SHP77 (cell line): ENCODE measurements at places on chromosomes 6 and 20.

GRCh38 chr20:46488451-46488850 is 24.9 kb downstream of the ZNF334 start:
- no peak for DNase-seq

DNA sequence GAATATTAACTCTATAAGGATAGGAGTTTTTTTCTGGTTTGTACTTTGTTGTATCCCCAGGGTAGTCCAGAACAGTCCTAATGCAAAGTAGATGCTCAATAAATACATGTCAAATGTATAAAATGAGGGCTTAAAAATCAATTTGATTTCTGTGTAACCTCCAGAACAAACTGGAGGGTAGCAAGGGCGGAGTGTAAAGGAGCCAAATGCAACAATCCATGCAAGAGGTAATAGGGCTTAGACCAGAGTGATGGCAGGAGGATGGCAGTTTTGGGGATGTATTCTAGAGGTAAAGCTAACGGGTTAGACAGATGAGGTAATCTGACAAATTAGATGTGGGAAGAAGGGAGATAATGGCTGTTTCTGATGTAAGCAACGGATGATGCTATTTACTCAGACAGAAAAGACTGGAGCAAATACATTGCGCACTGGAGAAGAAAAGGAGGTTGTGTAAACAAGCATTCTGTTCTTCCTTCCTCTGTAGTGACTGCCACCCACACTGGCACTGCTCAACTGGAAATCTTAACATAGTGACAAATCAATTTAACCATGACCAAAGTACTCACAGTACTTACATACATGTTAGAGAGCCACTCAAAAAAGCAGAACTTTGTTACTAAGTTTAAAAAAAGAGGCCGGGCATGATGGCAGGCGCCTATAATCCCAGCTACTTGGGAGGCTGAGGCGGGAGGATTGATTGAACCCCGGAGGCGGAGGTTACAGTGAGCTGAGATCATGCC is 2.0 kb downstream of the ZNF318 start:
- no peak for DNase-seq

GRCh38 chr6:121434037-121434770 is 1.2 kb upstream of the GJA1 start:
- DNase-seq, result no peak

GRCh38 chr6:91653895-91654294 is 1067.0 kb upstream of the MAP3K7 start:
- DNase-seq, result no peak

GRCh38 chr20:46230801-46231282 is 77.5 kb downstream of the CDH22 start:
- DNase-seq, result no peak

DNA sequence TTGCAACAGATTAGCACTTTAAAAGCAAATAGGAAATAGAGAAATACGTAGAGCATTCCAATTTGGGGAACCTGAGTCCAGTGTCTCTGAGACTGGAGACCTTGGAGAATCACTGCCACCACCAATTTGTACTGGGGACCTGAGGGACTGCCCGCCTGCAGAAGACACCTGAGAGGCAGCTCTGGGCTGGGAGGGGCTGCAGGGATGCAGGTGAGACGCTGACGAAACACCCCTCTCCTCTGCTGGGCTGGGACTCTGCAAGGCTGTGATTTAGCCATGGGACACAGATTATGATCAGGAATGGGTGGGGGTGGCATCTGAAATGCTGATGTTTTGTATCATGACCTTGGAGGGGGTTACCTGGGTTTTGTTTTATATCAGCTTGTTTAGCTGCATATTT is 7.0 kb upstream of the APMAP start:
- DNase-seq, result no peak

GRCh38 chr6:120304223-120304622 is 954.7 kb upstream of the MAN1A1 start:
- DNase-seq, result no peak

DNA sequence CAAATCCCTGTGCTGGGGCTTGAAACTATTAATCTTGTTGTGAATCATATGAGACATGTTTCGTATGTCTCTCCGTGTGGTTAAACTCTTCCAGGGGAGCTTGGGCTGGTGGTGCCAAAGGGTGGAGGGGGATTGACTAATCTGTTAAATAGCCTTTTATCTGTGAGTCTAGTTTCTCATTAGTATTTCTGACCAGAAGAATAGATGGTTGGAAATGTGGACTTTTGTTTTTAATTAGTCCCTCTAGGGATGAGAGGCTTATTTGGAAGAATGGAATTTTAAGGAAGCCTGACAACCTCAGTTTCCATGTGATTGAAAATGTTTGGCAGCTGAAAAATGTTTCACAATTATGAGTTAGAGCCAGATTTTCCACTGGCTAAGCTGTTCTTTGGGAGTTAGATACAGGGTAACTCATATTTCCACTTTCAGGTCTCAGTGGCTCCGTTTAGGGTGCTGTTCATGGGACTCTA is 117.3 kb downstream of the BCKDHB start:
- no peak for DNase-seq

- no peak for DNase-seq
These were observed 7.8 kb downstream of the STX7 start for GRCh38 chr6:132505158-132505557.

GRCh38 chr6:82624251-82624650 is 260.6 kb downstream of the TPBG start:
- DNase-seq, result no peak

GRCh38 chr6:26045928-26046368 is 41.3 kb upstream of the HFE start:
- DNase-seq, result peak; percentile 52

GRCh38 chr20:38342713-38343310 is 3.5 kb upstream of the LBP start:
- DNase-seq, result no peak

DNA sequence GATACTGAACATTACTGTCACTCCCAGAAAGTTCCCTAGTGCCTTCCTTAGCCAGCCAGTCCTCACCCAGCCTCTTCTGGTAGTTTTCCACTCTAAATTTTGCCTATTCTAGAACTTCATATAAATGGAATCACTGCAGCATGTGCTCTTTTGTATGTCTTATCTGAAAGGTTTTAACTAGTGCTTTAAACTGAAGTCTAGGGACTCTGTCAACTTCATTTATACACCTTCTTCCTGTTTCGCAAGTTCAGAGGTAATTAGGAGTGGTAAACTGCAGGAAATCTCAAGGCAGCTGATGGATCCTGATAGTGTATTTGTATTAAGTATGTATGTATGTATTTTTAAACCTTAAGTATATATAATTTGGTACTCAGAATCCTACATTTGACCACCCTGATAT is 94.3 kb downstream of the TCP11 start:
- DNase-seq, result no peak

GRCh38 chr20:12293900-12294299 is 376.2 kb downstream of the BTBD3 start:
- no peak for DNase-seq

DNA sequence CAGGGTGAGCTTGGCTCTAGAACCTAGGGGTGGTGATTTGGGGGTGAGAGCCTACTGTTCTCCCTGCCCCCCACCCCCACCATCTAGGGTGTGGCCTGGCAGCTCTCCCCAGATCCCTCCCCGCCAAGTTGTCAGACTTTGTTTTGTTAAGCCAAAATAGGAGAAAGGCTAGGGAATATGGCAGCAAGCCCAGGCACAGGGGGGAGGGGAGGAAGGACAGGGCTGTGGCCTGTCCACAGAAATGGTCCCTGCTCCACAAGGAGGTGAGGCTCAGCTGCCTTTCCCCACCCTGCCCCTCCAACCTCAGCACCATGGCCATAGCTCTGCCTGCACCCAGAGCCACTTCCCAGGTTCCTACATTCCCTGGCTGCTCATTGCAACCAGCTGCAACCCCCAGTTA is 17.2 kb downstream of the SCUBE3 start:
- no peak for DNase-seq

DNA sequence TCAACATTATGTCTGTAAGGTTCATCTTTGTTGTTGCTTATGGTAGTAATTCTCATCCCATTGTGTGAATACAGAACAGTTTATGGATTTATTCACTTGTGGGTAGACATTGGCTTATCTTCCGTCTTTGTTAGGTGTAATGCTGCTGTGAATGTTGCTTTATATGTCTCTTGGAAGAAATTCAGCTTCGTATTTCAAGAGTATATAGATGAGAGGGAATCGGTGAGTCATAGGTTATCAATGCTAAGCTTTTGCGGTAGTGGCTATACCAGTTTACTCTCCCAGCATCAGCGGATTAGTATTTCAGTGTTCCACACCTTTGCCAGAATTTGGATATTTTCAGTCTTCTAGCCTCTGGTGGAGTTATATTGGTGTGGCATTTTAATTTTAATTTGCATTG is 77.8 kb downstream of the ZFAND3 start:
- DNase-seq, result no peak

DNA sequence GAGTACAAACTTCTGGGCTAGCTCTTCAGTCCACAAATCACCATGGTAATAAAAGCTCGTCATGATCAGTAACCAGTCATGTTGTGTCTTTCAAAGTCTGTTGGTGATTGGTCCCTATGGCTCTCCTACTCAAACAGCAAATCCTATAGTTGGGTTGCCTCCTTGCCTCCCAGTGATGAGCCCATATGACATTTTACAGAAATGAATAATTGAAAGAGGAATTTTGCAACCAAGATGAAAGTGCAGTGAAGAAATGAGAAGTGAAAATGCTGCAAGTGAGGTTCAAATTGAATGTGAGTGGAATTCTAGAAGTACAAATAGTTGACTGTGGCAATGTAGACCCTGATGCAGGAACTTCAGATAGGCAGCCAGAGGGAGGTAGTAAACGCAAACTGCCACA is 5.1 kb upstream of the SIRPD start:
- no peak for DNase-seq

DNA sequence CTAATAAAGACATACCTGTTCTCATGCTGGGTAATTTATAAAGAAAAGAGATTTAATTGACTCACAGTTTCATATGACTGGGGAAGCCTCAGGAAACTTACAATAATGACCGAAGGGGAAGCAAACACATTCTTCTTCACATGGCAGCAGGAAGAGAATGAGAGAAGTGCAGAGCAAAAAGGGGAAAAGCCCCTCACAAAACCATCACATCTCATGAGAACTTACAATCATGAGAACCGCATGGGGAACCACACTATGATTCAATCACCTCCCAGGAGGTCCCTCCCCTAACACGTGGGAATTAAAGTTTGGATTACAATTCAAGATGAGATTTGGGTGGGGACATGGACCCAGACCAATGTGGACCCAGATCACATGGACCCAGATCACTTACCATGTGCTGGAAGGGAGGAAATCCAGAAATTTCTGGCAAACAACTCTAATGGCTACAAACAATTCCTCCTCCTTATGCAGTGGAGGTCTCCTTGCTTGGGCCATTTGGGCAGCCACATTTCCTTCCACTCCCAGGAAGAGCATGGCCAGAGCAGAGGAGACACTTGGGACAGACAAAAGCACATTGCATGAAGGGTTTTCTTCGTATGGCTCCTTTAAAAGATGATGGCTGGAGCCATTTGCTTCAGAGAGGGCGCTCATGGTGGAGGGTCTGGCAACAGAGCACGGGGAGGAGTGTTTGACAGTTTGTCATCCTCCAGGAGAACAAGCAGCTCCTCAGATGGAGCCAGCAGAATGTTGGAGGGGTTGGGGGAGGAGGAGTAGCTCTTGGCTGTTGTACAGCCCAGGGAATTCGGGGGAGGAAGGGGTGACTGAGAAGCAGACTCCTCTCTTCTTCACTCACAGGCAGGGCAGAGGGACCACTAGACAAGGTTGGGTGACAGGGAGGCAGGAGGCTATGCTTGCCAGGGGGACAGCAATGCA is 30.4 kb downstream of the SERPINB9 start:
- DNase-seq, result no peak

DNA sequence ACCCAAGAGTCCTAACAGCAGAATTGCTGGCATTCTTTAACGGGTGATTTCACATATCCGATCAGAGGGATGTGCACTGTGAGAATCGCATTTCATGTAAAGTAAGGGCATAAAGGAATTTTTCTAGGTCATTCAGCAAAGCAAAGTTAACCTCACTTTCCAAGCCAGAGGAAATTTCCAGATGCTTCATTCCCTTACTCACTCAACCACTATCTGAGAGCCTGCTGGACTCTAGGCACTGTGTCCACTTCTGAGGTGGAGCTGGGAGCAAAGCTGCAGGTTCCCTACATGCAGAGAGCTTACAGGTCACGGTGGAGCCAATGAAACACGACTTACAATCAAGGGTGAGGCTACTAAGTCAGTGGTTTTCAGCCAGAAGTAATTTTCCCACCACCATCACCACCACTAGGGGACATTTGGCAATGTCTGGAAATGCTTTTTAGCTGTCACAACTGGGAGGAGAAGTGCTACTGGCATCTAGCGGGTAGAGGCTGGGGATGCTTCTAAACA is 34.5 kb upstream of the TSHZ2 start:
- DNase-seq, result no peak

DNA sequence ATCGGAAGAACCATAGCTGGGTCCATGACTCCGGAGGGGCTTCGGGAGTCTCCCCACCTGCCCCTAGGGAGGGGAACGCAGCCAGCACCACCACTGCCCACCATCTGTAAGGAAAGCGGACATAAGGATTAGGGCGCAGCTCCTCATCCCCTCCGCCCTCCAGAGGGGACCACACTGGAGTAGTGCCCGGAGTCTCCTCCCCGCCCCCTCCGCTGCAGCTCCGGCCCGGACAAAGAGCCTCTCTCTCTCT is 628 bp downstream of the SLC35B2 start:
- no peak for DNase-seq

GRCh38 chr6:121868206-121868605 is 432.8 kb downstream of the GJA1 start:
- no peak for DNase-seq

DNA sequence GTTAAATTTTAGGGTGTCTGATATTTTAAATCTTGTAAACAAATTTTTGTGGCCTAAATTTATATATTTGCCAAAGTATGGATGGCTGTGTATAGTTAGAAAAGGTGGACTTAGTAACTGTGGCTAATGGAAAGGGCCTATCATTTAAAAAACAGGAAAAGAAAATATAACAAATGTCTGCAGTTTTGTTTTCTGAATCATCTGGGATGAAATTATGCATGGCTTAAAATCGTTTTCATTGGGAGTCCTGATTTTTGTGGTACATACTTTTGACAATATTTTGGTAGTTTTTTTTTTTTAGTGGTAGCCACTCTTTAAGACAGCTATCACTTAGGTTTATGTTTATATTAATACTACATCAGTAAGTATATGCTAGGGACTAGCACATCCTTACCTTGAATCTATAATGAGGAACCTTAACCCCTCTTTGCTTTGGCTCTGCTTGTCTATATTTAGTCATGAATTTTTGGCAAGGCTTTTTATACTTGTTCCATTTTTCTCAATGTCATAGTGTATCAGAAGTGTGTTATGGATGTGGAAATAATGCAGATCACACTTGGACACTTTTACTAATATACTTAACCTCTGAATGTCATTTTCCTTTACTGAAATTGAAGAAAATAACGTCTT is 5.6 kb downstream of the ARID1B start:
- DNase-seq, result no peak
